ENCODE measurements at places on chromosomes 16 and 17. TPM values are rescaled to one million over a fixed set of nuclear protein-coding genes. Genes with fewer than 3 reads are reported as not detected.

Gene MT1G
- total RNA-seq = not detected

Gene C17orf100
- 0.29 TPM for total RNA-seq

Gene KRTAP3-2
- total RNA-seq = not detected

Gene GPR179
- total RNA-seq = not detected

Gene MYO15A
- total RNA-seq = under 0.01 TPM

Gene CMTM2
- not detected for total RNA-seq

Gene ANTKMT
- total RNA-seq = 22.8 TPM

Gene UNC45B
- total RNA-seq = not detected

Gene KIAA0753
- total RNA-seq = 6.6 TPM

Gene TMC7
- total RNA-seq = 1.5 TPM

Gene AXIN2
- 1.8 TPM for total RNA-seq

Gene PIK3R6
- not detected for total RNA-seq

Gene PRSS33
- total RNA-seq = 0.10 TPM

Gene PLCG2
- 3.2 TPM for total RNA-seq

Gene SLC22A31
- total RNA-seq = not detected

Gene C16orf96
- not detected for total RNA-seq

Gene MMP15
- 1.6 TPM for total RNA-seq

Gene CETP
- not detected for total RNA-seq

All from H4 (cell line).